CD4-positive, alpha-beta T cell (primary cell): ENCODE measurements at places on chromosomes 2 and 18.

DNA sequence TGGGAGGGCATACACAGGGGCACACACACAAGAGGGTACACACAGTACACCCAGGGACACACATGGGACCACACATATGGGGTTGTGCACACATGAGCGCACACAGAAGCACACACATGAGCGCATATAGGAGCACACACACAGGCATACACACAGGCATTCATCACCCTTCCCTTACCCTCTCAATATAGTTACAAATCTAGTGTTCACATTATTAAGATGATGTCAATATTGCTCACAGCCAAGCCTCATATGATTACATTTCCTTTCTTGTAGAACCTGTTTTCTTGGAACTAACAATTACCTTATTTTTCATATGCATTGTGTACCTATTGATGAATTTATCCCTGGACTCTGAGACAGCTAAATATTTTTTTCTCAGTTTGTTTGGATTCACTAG is 156.7 kb downstream of the FHOD3 start:
- no peak for DNase-seq

DNA sequence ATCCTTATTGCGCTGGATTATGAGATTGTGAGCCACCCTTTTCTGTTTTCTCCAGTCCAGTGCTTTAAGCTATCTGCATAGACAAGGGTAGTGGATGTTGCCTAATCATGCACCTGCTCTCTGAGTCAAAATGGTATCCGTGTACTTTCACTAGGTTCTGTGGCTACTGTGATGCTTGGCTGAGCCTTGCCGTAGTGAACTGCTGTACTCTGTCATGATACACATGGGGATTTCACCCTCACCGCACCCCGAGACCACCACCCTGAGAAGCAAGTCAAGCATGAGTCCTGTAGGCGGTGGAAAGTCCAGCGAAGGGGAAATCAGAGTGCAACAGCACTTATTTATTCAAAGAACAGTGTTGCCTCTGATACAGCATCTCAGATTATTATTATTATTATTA is 55.0 kb downstream of the ARHGAP25 start:
- no peak for DNase-seq

GRCh38 chr2:85737481-85737880 is 16.3 kb upstream of the ATOH8 start:
- DNase-seq: no peak

DNA sequence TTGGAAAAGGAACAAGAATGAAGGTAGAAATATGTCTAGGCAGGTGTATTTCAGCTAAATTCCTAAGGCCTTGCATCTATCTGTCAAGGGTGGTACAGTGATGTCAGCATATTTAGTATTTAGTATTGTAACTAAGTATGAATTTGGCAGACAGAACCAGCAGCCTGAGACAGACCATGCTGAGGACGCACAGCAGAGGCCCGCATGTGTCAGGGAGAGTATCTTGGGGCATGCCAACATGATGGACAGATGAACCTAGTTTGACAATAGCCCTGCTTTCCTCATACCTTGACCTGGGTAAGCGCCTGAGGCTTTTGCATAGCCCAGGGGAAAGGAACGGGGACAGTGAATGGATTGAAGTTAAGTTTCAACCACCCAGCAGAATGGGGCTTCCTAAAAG is 33.8 kb upstream of the OSR1 start:
- no peak for DNase-seq
